Ovary (tissue), 10 donors: ENCODE measurements at places on chromosomes 12 and 14.

DNA sequence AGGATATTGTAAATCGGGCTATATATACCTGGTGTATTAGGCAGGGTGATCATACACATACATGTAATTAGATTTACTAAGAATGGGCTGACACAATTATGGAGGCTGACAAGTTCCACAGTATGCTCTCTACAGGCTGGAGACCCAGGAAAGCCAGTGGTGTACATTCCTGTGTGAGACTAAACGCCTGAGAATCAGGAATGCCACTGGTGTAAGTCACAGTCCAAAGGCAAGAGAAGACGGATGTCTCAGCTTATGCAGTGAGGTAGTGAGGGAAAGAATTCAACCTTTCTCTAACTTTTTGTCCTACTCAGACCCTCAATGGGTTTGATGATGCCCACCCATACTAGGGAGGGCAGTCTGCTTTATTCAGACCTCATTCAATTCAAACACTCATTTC, 57.1 kb downstream of the METTL25 start:
- DNase-seq = no peak

GRCh38 chr14:82394916-82395315, 861.3 kb upstream of the SEL1L start:
- no peak for DNase-seq

GRCh38 chr14:64772397-64772950, 68.2 kb downstream of the PLEKHG3 start:
- peak; percentile 29 for DNase-seq

DNA sequence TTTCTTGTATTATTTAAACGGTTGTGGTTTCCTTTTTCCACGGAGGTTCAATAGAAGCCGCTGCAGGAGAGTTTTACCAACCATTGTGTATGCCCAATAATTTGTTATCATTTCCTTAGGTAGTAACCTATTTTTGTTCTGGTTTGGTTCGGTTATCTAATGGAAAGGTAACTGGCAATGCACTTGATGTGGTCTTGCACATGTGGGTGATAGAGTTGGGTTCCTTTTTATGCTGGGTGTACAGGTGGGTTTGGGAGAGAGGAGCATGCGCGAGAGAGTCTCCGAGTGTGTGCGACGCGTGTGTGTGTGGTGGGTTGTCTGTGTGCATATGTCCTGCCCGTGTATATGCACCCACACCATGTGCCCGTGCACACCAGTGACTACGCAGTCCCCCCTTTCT, 102.7 kb upstream of the FKBP4 start:
- DNase-seq = no peak

GRCh38 chr14:95045836-95046430, 111.4 kb downstream of the DICER1 start:
- DNase-seq = no peak

- no peak for DNase-seq
Observed at GRCh38 chr12:57777911-57778310, 4.7 kb upstream of the TSFM start.

GRCh38 chr14:81122326-81122725, 98.4 kb downstream of the GTF2A1 start:
- DNase-seq = no peak

DNA sequence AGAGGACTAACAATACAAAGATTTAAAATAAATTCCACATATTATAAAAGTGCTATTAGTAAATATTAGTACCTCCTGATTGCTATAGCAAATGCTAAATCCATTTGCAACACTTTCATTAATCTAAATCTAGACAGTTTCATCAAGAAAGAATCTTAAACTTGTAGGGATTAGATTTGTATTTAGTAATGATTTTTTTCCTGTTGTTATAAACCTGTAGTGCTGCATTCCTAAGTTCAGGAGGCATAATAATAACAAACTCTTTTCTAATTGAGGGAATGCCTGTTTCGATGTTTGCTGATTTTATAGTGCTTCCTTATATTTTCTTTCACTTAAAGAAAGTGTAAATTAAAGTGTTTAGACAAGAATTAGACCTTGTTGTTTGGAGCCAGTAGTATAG, 166.1 kb downstream of the FOXA1 start:
- no peak for DNase-seq

DNA sequence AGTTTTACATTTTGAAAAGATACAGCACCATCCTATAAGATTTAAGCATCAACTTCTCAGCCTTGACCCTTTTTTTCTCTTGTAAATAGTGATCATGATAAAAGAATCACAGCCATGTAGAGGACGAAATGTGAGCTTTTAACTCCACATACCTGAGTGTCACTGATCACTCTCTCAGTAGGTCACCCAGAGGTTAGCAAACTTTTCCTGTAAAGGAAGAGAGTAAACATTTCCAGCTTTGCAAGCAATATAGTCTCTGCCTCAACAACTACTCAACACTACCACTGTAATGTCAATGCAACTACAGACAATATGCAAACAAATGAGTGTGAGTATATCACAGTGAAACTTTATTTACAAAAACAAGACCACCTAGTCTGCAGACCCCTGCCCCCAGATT, 912.1 kb downstream of the DIO2 start:
- no peak for DNase-seq

GRCh38 chr12:4148418-4149056, 125.0 kb upstream of the CCND2 start:
- DNase-seq = no peak

DNA sequence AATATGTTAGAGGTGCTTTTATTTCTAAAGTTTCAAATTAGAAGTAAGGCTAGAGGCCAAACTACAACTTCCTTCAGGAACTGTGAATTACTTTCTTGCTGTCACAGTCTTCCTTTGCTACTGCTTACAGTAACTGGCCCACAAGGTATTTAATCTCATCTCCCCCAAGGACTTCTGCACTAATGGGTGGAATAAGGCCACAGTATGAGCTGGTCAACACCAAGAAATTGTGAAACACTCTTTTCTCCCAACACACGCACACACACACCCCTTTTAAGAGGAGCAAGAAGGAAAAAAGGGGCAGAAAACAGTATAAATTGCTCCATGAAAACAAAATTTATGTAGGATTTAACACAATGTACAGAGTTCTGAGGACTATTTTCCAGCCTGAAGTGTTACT, 45.6 kb downstream of the SCAF11 start:
- no peak for DNase-seq

GRCh38 chr12:48999371-49000131, at the start of gene DDN:
DDN (minus strand) TSS chr12:48999375; CDS start chr12:48999287, 88 bp downstream.
- DNase-seq = peak; percentile 26

- DNase-seq = no peak
Observed at GRCh38 chr12:80419644-80420043, 24.4 kb upstream of the PTPRQ start.

- peak; percentile 14 for DNase-seq
Observed at GRCh38 chr14:104082807-104083206, 2.7 kb upstream of the ASPG start.

GRCh38 chr14:96215452-96216244, 11.0 kb downstream of the BDKRB2 start:
- DNase-seq = no peak

DNA sequence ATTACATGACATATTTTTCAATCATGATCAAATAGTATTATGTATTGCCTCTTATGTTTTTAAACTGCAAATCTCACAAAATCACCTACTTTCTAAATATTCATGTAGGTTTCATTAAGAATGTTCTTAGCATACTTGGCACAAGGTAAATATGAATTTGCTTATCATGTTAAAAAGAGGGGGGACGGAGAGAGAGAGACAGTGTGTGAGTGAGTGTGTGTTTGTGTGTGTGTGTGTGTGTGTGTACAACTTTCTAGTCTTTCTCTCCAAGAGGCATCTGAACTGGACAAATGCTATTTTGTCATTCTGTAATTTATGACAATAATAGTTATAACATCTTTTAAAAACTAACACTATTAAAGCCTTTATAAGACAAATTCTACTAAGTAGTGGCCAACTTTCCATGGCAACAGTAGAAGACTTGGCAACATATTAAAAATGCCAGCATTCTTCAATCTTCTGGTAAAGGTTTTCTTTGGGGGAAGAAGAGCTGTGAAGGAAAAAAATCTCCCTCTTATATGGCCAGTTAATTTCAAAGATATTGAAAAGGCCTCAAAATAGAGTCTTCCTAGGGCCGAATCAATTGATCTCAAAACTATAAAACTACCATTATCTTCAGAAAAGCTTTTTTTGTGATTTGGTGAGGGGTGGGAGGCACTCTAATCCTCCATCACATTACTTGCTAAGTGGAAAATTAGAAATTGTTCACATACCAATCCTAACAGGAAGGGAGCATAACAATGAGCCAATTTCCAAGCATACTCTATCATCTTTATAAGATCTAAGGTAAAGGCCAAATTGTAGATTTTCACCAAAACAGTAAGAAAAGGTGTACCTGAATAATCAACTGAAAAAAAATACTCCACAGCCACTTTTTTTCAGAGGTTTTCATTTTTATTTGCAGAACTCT, 28.2 kb downstream of the CDK17 start:
- DNase-seq = no peak

- DNase-seq = no peak
Observed at GRCh38 chr12:14954269-14954668, 7.1 kb downstream of the ARHGDIB start.

DNA sequence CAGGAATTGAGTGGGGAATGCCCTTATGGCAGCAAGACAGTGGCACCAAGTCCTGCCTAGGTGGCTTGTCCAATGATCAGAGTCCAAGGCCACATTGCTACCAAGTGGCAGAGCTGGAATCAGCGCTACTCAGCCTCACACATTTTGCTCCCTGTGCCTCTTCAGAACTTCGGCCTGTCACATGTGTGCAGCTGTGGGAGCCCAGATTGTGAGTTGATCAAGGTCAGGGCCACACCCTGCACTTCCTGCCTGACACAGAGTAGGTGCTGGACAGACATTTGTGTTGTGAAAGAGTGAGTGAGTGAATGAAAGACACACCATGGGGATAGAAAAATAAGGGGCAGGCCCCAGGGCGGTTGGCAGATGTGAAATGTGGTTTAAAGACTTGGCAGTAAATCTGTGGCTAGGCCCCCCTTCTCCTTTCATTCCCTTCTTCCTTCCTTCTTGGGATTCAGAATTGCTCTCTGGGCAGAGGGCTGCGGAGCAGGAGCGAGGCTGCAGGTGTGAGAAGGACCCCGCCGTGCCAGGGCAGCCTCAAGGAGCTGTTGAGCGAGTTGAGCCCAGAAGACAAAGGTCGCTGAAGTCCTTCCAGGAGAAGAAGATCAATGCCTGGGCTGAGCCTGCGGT, 83.5 kb downstream of the SLC25A47 start:
- DNase-seq = no peak

- DNase-seq = no peak
Observed at GRCh38 chr12:131824450-131824849, 3.7 kb upstream of the MMP17 start.

- DNase-seq = no peak
Observed at GRCh38 chr14:93183596-93184317, 940 bp downstream of the MOAP1 start.

GRCh38 chr14:61608245-61609165, 86.8 kb upstream of the HIF1A start:
- DNase-seq = no peak

GRCh38 chr12:63782466-63782865, 2.8 kb downstream of the RXYLT1 start:
- DNase-seq = no peak

DNA sequence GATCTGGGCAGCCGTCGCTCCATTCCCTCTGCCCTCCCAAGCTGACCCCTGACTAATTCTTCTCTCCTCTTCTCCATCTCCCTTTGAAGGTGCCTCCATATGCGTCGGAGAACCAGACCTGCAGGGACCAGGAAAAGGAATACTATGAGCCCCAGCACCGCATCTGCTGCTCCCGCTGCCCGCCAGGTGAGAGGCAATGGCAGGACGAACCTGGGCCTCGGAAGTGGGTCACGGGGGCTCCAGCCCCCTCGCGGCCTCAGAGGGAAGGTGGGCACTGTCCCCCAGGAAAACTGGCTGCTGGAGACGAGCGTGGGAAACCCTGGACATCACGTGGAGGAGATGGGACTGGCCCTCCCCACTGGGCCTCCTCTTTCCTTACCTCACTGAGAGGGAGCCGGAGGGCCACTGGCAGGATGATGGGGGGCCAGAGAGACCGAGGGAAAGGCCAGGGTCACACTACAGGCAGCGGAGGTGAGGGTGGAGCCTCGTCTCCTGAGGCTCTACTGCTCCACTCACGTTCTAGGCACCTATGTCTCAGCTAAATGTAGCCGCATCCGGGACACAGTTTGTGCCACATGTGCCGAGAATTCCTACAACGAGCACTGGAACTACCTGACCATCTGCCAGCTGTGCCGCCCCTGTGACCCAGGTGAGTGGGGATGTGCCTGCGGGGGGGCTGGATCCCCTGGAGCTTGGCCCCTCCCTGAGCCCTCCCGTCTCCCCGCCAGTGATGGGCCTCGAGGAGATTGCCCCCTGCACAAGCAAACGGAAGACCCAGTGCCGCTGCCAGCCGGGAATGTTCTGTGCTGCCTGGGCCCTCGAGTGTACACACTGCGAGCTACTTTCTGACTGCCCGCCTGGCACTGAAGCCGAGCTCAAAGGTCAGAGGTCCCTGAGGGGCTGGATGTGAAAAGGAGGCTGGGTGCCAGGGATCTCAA, 806 bp downstream of the LTBR start:
- DNase-seq = peak; percentile 53

DNA sequence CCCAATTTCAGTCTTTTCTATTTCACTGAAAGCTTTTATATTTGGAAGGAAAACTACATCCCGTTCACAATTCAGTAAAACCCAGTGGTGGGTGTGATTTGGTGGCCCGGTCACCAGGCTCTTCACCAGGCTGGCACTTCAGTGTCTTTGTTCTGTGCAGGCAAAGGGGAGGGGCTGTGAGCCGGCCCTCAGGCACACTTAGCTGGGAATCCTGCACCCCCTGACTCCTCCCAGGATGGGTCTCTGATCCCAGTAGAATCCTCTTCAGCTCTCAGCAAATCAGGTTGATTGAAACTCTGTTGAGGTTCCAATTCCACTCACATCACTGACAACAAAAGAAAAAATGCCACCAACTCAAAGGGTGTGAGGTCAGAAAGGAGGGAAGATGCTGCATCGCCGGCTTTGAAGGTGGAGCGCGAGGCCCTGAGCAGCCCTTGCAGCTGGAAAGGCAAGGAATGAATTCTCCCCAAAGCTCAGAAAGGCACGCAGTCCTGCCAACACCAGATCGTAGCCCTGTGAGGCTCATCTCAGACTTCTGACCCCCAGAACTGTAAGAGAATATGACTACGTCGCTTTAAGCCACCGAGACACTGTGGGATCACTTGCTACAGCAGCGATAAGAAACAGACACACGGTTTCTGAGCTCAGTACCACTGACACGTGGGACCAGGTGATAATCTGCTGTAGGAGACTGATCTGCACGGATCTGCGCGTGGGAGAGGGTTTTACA, 166.6 kb downstream of the PIWIL1 start:
- no peak for DNase-seq

- no peak for DNase-seq
Observed at GRCh38 chr14:90660865-90661570, 155.2 kb downstream of the TTC7B start.

DNA sequence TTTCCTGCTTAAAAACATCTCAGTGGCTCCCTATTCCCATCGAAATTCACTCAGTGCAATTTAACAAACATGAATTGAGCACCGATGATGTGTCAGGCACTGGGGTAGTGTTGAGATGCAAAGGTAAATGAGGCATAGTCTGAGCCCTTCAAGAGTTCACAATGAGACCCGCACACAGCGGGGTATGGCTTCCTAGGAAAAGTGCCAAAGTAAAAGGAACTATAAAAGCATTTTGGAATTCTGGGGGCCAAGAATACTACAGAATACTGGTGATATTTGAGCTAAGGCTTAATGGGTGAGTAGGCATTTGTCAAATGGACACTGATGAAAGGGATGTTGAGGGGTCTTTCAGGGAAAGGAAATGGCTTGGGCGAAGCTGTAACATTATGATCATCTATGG, 315.4 kb downstream of the DPF3 start:
- DNase-seq = no peak
